ENCODE measurements at places on chromosomes 3 and 15. TPM values are rescaled to one million over a fixed set of nuclear protein-coding genes. Genes with fewer than 3 reads are reported as not detected.

CPN2 gene
- not detected for total RNA-seq

SEMA4B gene
- 14.5 TPM for total RNA-seq

CCR8 gene
- total RNA-seq, result not detected

NR1I2 gene
- total RNA-seq, result not detected

TP63 gene
- total RNA-seq, result 0.18 TPM

CHST13 gene
- total RNA-seq, result not detected

KY gene
- total RNA-seq, result 1.6 TPM

CLPX gene
- 43.8 TPM for total RNA-seq

GOLGA8Q gene
- total RNA-seq, result 1.1 TPM

PATL2 gene
- total RNA-seq, result 0.72 TPM

CCR4 gene
- total RNA-seq, result not detected

RASGRP1 gene
- 0.09 TPM for total RNA-seq

SOX14 gene
- not detected for total RNA-seq

GCNT3 gene
- 0.27 TPM for total RNA-seq

TMEM43 gene
- total RNA-seq, result 109 TPM

FAM174B gene
- 5.5 TPM for total RNA-seq

TIGIT gene
- total RNA-seq, result 0.18 TPM

RYR3 gene
- total RNA-seq, result under 0.01 TPM

AADACL2 gene
- not detected for total RNA-seq

HACD2 gene
- 14.9 TPM for total RNA-seq

HPS3 gene
- total RNA-seq, result 33.0 TPM

ERC2 gene
- 0.09 TPM for total RNA-seq

LRRC49 gene
- 25.2 TPM for total RNA-seq

SEC22C gene
- total RNA-seq, result 39.7 TPM

All from fibroblast of the aortic adventitia (primary cell).